ENCODE measurements at places on chromosomes 3 and 15.

- DNase-seq, result no peak
These were observed 101.2 kb downstream of the PLCH1 start for GRCh38 chr3:155643581-155644165.

DNA sequence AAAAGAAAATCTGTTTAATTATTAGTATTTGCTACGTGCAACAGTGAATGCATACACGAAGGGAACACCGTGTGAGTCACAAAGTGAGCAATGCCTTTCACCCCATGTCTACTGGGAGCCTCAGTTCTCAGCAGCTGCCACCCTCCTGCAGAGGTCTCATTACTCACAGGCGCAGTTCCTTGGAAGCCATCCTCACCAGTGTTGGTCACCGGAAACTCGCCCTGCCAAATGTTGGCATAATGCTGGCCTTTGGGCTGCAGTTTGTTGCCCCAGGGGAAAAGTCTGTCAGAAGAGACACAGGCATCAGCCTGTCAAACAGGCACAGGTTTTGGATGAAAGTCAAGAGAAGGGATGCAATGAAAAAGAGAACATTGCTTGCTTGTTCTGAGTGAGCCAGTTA lies 50.1 kb downstream of the SUMF1 start:
- DNase-seq, result no peak

DNA sequence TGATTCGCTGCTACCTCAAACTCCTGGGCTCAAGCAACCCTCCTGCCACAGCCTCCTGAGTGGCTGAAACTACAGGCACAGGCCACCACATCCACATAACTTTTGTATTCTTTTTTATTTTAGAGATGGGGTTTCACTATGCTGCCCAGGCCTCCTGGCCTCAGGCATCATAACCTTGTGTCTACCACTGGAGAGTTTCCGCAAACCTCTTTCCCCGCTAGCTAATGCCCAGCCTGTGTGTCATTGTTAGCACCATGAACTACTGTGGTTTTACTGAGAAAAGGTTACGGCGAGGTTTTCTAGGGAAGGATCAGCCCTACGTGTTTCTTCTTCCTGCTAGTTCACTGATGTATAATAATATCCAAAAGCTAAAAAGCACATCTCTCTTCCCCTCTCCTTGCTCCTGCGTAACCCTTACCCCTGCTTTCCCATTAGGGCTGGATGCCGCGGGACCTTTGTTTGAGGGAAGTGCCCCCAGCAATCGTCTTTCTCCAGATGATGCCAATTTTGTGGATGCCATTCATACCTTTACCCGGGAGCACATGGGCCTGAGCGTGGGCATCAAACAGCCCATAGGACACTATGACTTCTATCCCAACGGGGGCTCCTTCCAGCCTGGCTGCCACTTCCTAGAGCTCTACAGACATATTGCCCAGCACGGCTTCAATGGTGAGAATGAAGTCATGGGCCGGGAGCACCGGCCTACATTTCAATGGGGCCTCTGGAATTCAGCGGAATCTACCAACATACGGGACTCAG lies 113.7 kb downstream of the LIPC start:
- no peak for DNase-seq

- no peak for DNase-seq
These were observed 5.6 kb upstream of the TNIK start for GRCh38 chr3:171465763-171466162.

DNA sequence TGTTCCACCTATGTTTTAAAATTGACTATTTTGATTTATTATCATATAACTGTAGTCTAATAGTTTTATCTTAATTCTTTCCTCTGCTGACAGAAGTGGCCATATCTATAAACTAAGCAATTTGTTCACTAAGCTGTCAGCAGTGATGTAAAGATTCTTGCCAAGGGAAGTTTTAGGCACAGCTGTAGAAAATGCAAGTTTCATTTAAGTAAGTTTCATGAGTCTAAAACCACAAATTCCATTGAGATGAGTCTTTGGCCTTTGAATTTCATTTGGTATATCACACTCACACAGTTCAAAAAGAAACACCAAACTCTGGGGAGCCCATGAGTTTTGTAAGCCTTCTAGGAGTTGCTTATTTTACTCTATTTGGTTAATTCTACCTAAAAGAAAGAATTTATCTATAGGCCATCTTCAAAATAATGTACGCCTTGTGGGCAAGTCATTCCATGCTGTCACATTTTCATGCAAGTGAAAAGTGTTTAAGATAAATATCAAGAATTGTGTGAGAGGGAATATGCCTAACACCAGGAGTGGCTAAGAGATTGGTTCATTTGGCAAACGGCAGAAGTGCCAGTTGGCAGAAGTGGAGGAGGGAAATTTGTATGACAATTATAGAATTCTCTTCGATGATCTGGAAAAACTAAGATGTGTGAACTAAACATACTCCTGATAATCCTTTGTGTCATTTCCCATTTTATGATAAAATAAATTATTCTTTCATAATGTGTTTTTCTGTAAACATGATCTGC lies 292.9 kb downstream of the ZIC4 start:
- DNase-seq, result no peak

GRCh38 chr15:48374472-48374871 lies 43.2 kb downstream of the DUT start:
- DNase-seq, result no peak

- DNase-seq, result no peak
These were observed 82.6 kb downstream of the TGFBR2 start for GRCh38 chr3:30688776-30689641.

GRCh38 chr3:41915353-41915752 lies 46.5 kb downstream of the ULK4 start:
- no peak for DNase-seq
